ENCODE measurements at places on chromosomes 3 and 15.

- DNase-seq = no peak
Measured at GRCh38 chr3:165359005-165359404, 162.8 kb upstream of the SLITRK3 start.

GRCh38 chr3:141096164-141096563, 45.0 kb downstream of the SPSB4 start:
- no peak for DNase-seq

DNA sequence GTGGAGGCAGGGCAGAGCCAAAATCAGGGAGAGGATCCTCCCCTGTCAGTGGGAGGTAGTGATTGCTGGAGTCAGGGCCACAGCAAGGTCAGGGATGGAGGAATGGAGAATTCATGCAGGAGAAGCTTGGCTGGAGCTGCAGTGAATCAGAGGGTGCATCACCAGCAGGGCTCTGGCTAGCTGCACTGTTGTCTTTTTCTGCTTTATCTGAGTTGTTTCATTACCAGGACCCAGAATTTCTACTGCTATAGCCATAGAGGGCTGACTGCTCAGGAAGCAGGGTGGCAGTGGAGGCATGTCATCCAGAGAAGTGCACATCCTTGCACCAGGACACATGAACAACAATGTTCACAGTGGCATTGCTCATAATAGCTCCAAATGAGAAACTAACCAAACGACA, 113.5 kb upstream of the GALNT15 start:
- no peak for DNase-seq

DNA sequence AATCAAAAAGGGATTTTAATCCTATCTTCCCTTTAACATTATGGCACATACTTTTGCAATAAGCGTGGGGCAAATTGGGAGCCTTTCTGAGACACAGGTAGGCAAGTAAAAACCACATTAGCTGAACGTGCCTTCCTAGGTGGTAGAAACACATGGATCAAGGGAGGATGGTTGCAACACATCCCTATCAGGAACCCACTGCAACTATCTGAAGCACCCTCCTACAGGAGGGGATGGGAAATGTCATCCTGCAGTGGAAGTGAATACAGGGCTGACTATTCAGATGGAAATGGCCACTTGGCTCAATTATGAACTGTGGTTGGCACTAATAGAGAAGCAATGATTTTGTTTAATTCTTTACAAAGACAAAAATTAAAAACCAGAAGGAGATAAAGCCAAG, 826.3 kb downstream of the FHIT start:
- DNase-seq = no peak

GRCh38 chr15:42024303-42024702, 3.5 kb upstream of the PLA2G4E start:
- no peak for DNase-seq

Measured in NCI-H524 treated with DMSO at 0.1 percent for 48 hours (cell line).